Hematopoietic multipotent progenitor cell treated with erythropoietin and hydrocortisone succinate and interleukin-3 and kit ligand, for 4 days (in vitro differentiated cells): ENCODE measurements at places on chromosomes 3 and 15.

- peak; percentile 75 for DNase-seq
These were observed 1.5 kb downstream of the IGF2BP2 start for GRCh38 chr3:185823078-185824044.

- no peak for DNase-seq
These were observed 35.1 kb downstream of the KY start for GRCh38 chr3:134615743-134616142.

GRCh38 chr3:195854628-195855294, 43.0 kb upstream of the MUC4 start:
- DNase-seq: peak; percentile 48

DNA sequence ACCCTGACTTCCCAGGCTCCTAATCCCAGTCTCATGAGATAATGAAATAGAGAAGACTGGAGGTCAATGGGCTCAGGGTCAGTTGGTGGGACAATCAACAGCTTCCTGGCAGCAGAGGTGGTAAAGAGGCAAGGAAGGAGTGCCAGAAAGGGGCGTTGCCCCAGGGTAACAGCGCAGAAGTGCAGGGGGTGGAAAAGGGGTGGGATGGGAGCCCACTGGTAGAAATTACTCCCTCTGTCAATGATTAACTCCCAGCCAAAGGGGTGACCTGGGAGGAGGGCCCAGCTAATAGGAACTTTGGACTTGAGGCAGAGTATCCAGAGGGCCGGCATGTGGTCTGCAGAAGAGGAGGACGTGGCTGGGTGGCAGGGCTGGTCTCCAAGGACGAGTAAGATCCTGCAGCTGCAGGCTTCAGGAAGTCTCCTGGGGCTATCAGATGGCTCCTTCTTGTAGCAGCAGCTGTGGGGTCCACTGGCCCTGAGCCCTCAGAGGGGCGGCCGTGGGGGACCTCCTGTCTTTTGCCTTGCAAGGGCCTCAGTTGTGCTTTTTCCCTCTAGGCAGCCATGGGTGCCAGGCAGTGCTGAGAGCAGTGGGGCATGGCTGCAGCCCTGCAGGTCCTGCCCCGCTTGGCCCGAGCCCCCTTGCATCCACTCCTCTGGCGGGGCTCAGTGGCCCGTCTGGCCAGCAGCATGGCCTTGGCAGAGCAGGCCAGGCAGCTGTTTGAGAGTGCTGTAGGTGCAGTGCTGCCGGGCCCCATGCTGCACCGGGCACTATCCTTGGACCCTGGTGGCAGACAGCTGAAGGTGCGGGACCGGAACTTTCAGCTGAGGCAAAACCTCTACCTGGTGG, 2.3 kb downstream of the GLYCTK start:
- DNase-seq: no peak

GRCh38 chr3:114272271-114272670, 21.6 kb upstream of the TIGIT start:
- DNase-seq: no peak

- DNase-seq: no peak
These were observed 508.9 kb upstream of the ADAMTS9 start for GRCh38 chr3:65196663-65197062.

DNA sequence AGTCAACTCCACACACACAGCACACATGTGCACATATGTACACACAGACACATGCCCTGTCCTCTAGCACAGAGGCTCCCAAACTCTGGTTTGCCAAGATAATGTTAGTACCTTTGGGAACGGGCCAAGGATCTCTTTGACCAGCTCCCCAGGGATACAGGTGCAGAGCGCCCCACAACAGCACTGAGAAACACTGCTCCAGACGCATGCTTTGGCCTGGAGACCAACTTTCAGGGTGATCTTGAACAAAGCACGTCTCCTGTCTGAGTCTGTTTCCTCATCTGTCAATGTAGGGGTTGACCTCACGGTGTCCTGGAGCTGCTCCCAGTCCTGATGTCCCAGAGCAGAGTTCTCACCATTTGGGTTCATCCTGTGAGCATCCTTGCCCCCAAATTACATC, 15.9 kb upstream of the SKOR1 start:
- DNase-seq: no peak

DNA sequence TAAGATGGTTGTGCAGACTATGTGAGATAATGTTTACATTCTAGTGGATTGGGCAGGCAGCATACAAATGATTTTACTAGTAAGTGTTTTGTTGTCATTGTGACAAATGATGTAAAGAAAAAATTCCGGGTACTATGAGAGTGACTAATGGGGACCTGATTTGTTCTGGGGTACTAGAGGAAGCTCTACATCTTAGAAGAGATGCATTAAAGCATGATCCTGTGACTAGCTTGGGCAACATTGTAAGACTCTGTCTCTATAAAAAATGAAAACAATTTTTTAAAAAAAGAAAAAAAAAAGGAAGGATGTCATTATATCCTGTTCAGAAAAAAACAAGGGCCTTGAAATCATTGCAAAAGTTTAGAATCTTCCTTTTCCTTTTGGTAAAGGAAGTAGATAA, 58.1 kb upstream of the MYRIP start:
- peak; percentile 16 for DNase-seq

DNA sequence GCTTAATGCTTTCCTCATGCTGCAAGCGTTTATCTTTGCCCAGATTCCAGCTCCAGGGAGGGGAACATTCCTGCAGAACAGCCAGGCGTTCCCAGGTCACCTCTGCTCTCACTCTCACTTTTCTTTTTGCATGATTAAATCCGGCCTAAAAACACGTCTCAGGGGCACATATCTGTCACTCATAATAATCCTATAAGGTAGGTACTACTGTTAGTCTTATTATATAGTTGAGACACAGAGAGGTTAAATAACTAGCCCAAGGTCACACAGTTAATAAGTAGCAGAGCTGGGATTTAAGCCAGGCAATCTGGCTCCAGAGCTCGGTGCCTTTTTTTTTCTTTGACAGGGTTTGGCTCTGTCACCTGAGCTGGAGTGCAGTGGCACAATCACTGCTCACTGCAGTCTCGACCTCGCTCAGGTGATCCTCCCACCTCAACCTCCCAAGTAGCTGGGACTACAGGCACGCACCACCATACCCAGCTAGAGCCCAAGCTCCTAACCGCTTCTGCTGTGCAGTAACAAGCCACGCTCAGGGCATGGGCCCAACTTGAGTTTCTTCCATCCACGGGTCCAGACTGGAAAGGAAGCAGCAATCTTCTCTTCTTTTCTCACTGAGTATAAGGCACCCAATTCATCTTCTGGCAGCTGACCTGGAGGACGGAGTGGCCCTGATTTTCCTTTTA, 96.5 kb downstream of the LIPC start:
- DNase-seq: no peak

DNA sequence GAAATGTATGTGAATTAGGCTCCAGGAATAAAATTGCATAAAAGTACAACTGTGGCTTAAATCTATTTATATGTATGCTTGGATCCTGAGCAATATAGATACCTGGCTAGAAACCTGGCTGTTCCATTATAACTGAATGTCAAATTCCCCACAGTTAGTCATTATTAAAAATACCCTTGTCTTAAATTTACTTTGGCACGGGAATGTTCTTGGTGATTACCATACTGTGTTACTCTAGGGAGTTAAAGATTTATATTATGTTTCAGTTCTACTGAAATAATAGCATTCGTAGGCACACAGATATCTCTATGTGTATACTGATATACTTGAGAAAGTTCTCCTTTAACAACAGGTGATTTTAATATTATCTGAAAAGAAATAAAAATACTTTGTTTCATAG, 394.1 kb downstream of the PTPRG start:
- no peak for DNase-seq

DNA sequence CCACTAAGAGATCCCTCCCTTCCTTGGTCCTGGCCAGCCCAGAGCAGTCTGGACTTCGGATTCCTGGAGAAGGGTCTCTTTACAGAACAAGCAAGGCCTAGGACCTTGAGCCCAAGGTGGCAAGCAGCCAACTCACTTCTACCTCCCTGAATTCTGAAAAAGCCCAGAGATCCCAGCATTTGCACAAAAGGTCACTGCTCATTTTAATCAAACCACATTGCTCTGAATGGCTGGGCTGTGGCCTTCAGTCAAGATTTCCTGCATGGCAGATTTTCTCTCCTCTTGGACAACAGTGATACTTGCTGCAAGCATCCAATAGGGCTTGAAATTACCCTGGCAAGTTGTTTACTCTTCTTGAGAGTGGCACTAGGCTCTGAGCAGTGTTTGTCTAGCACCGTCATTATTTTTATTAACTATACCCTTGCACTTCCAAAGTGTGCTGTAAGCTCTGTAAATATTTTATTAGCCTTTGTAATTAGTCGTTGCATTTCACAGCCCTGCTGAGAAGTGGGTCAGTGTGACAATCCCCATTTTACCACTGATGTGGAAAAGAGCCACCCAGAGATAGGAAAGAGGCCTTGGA, 274.7 kb upstream of the CTNNB1 start:
- no peak for DNase-seq

GRCh38 chr3:195999896-196000295, 82.0 kb downstream of the TFRC start:
- peak; percentile 28 for DNase-seq

DNA sequence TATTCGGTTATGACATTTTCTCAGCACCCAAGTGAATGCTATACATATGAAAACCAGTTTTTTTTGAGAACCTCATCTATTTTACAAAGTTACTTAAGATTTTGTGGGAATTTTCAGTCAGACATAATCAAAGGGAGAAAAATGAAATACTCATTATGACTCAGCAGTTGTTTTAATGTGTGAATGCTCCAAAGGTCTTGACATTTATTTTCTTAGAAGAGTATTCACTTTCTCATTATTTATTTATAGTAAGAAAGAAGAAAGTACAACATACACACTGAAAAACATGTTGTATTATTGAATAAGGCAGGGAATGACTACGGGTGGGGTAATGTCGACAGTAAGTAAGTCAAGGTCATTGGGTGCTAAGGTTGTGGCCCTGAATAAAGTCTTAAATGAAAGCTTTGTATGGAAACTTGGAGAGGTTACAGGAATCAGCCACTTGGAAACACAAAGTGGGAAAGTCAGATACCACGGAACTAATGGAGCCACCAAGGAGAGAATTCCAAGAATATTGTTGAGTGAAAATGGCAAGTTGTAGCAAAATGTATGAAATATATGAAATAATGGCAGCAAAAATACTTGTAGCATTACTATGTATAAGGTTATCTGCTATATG, 844.5 kb downstream of the TBL1XR1 start:
- DNase-seq: no peak

DNA sequence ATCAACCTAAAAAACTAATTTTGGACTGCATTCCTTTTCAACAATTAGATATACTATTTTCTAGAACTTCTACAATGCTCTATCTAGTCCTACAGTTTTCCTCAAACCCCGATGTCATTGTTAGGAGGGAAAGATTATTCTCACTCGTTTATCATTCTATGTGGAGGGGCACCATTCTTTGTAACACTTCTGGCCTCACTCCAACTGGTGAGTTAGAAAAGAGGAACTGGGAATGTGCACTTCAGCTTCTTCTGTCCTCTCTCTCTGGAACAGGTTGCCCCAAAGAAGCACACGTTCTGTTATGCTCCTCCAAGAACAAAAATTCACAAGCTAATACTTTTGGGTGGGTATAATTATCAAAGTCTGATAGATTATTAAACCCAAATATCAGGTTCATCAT, 137.9 kb downstream of the UACA start:
- DNase-seq: peak; percentile 90

- DNase-seq: peak; percentile 74
These were observed 19.9 kb upstream of the TATDN2 start for GRCh38 chr3:10228248-10228950.

GRCh38 chr15:50860824-50861223, 47.7 kb upstream of the AP4E1 start:
- no peak for DNase-seq

DNA sequence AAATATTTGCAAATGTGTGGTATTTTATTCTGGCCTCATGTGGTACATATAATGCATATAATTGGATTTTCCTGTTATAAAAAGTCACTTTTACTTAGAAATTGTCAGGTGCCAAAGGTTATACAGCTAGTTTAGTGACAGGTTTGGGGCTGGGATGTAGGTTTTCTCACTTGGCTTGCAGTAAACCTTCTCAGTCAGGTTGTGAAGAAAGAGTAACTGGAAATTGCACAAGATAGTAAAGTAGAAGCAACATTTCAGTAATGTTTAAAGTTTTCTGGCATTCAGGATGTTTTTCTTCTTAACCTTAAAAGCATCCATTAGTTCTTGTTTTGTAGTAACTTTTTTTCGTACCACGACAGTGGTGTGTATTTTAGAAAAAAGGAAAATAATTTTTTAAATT, 53.9 kb downstream of the MEF2A start:
- peak; percentile 23 for DNase-seq

GRCh38 chr15:44712346-44713005, 1.2 kb downstream of the B2M start:
- DNase-seq: peak; percentile 96

DNA sequence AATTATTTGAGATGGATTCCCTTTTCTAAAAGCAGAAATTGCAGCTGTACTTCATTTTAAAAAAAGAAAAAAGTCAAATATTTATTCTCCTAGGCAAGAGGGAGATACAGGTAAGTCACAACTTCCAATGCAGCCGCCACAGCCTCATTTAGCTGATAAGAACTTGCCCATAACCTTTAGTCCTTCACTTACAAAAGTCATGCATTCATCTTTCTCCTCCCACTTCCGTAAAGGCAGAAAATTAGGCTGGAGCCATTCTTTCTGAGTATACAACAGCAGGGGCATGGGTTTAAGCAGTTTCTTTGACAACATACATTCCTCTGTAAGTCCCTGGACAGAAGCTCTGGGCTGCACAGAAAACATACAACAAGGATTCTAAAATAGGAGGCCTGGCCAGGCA, 4.3 kb downstream of the SUCLG2 start:
- DNase-seq: no peak

GRCh38 chr3:105801397-105801796, 67.4 kb downstream of the CBLB start:
- DNase-seq: no peak

- no peak for DNase-seq
These were observed 292.1 kb downstream of the LPP start for GRCh38 chr3:188446014-188446413.

DNA sequence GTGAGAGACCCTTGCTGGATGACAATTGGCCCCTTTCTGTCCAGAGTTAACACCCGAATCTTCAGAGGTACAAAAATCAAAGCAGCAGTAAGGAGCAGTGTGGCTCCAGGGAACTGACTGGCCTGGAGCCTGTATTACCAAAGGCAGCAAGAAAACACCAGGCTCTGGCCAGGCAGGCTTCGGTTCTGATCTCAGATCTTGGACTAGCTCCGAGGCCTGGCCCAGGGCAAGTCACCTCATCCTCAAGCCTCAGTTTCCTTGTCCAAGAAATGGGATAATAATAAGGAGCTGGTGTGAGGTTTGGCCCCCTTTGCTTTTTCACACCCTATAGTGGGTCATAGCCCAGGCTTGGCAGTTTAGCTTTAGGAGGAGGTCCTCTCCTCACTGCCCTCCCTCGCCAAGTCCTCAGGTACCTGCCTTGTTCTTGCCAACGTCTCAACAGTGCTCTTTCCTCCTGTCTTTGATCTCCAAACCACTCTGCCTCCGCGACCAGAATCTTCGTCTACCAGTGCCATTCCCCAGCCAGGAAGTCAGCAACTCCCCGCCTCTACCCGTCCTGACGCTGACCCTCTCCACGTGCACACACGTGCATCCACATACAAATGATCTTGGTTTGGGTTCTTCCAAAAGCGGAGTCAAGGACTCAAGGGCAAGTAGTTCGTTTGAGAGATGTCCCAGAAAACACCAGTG, 82.6 kb upstream of the TLE3 start:
- no peak for DNase-seq

GRCh38 chr3:121835465-121835801, 424 bp downstream of the EAF2 start:
- no peak for DNase-seq
